NAMALWA (cell line): ENCODE measurements at places on chromosomes 1 and 21.
A peak's percentile ranks its signal among the peaks of the same experiment; 100 is the strongest.

- no peak for DNase-seq
Measured at GRCh38 chr1:213659580-213660547, 327.9 kb upstream of the PROX1 start.

DNA sequence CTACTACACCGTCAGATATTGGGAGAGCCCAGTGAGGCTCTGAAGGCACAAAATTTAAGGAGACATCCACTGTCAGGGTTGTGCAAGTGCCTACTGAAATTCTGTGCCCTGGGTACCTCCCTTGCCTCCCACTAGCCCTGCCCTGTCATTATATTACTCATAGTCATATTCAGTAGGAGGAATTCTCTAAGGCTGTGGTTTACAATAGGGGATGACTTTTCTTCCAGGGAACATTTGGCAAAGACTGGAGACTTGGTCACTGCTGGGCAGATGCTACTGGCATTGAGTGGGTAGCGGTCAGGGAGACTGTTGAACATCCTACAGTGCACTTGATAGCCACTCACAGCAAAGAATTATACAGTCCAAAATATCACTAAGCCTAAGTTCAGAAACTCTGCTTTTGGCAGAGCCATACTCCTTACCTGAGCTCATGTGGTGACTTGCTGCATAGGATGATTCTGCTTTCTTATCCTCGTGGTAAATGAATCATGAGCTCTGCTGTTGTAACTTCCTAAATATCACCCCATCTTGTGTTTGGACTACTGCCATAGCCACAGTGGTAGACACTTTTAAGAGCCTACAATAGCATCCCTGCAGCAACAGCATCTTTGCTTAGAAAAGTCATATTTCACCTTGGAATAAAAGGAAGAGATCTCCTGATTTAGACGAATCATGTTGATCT lies 563.4 kb upstream of the PLXNA2 start:
- no peak for DNase-seq

- DNase-seq, result no peak
Measured at GRCh38 chr1:150001415-150001814, 9.1 kb downstream of the OTUD7B start.

GRCh38 chr1:110033421-110033820 lies 1.0 kb upstream of the STRIP1 start:
- DNase-seq, result no peak

DNA sequence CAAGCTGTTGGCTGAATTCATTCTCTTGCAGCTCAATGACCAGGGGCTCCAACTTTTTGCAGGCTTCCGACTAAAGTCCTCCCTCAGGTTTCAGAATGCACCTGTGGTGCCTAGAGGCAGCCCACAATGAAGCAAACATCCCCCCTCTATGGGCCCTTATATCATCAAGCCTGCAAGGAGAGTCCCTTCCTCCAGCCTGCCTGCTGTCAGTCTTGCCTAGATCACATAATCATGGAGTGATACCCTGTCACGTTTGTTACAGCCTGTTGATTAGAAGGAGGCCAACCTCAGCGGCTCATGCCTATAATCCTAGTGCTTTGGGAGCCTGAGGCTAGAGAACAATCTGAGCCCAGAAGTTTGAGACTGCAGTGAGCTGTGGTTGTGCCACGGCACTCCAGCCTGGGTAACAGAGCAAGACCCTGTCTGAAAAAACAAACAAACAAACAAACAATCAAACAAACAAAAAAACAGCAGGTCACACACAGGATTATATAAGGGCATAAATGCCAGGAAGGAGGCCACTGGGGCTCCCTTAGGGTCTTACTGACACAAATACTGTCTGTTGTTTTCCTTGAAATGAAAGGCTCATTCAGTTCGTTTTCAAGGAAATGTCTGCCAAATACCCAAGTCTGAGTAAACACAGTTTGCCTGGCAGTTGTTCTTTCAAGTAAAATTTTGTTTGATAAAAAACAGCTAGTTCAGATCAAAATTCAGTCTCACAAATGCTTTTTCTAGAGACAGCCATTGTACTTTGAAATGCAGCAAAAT lies 4.7 kb upstream of the SPRR3 start:
- DNase-seq, result no peak

GRCh38 chr21:39625211-39625895 lies 12.6 kb downstream of the B3GALT5 start:
- DNase-seq, result no peak

DNA sequence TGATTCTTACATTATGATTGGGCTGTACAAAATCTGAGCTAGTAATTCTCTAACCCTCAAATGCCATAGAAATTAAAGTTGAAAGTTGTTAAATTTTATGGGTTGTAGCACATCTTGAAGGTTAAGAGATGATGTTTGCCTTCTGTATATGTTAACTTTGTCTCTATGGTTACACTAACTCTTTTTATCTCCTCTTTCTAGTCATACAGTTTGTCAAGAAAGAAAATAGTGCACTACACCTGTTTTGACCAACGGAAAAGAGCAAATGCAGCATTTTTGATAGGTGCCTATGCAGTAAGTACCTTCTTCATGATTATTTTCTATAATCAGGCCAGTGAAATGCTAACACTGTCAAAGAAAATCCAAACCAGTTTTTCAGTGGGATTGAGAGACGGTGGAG lies 38.2 kb downstream of the CDC14A start:
- no peak for DNase-seq

GRCh38 chr21:44914176-44914874 lies 6.4 kb downstream of the ITGB2 start:
- peak; percentile 36 for DNase-seq

DNA sequence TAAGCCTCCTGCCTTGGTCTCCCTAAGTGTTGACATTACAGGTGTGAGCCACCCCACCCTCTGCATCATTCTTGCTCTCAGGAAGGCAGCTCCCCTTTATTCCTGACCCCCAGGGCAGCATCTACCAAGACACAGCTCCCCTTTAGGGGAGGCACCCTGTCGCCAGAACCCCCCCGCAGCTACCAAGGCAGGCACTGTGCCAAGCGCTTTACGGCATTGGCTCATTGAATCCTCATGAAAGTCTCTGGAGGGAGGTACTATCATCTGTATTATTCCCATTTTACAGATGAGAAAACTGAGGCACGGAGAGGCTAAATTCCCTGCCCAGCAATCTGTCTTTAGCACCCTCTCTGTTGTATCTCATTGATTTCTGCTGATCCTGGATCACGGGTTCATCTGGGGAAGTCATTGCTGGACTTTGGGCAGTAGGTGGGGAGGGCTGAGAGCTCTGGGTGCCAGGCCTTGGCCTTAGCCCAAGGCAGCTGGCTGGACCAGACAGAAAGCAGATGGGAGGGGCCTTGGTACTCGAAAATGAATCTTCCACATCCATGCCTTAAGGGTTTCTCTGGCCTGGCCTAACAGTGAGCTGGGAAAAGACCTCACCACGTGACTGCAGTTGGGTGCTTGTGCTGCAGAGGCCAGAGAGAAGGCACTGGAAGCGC lies 5.9 kb downstream of the PLOD1 start:
- DNase-seq, result no peak

DNA sequence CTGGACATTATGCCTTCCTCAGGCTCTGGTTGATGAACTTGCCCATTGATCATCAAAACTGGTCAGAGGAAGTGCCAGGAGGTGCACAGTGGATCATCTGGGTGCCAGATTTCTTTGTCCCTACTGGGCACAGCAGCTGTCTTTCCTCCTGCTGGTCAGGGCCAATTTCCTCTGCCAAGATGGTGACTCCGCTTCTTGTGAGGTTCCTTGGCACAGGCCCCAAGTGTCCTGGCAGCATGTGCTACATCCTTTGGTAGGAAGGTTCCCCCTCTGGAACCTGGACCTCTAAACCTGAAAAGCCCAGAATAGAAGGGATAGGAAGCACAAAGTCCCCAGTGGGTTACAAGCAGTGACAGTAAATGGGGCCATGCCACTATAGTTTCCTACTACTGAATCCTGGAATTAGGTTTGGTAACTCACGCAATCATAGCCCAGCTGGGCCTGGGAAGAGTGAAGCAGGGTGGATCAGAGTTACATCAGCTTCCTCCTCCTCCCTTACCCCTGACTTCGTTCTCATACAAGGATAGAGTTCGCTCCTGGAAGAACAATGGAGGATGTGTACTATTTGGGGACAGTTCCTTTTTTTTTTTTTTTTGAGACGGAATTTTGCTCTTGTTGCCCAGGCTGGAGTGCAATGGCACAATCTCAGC lies 147.1 kb downstream of the CNIH3 start:
- DNase-seq, result no peak

GRCh38 chr1:171017426-171017825 lies 73.3 kb upstream of the FMO3 start:
- DNase-seq, result peak; percentile 12

- no peak for DNase-seq
Measured at GRCh38 chr1:48493041-48493440, 21.0 kb upstream of the SPATA6 start.

- no peak for DNase-seq
Measured at GRCh38 chr21:42562816-42563215, 49.2 kb downstream of the SLC37A1 start.

DNA sequence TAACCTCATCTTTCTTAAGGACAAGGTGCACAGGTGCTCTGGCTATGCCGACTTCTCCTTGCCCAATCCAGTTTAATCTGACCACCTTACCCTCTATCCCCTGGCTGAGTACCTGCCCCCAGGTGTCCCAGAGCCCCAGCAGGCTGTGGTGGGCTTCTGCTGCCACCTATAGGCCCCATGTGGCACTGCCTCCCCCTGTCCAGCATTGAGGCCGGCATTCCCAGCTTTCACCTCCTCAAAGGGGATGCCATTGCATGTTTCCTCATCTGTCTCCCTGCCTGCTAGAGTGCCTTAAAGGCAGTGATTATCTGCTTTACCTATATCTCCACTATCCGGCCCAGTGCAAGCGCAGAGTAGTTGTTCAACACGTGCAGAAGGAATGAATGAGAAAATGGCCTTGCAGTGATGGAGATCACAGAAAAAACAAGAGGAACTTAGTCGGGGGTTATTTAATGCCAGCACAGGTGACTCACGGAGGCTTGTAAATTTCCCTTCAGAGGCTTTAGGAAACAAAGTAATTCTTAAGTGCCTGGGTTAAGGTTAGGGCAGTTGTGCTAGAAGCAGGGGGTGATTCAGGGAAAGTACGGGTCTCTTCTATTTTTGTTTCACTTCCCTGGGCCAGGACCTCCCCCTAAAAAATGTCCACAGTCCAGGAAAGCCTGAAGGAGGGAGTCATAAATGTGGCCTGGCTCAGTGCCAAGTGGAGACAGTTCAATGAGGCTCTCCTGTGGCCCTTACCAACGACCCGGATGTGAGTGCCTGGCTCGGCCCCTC lies 131.8 kb upstream of the NGF start:
- DNase-seq, result peak; percentile 34

- DNase-seq, result no peak
Measured at GRCh38 chr1:25049190-25049589, 119.1 kb upstream of the RUNX3 start.

DNA sequence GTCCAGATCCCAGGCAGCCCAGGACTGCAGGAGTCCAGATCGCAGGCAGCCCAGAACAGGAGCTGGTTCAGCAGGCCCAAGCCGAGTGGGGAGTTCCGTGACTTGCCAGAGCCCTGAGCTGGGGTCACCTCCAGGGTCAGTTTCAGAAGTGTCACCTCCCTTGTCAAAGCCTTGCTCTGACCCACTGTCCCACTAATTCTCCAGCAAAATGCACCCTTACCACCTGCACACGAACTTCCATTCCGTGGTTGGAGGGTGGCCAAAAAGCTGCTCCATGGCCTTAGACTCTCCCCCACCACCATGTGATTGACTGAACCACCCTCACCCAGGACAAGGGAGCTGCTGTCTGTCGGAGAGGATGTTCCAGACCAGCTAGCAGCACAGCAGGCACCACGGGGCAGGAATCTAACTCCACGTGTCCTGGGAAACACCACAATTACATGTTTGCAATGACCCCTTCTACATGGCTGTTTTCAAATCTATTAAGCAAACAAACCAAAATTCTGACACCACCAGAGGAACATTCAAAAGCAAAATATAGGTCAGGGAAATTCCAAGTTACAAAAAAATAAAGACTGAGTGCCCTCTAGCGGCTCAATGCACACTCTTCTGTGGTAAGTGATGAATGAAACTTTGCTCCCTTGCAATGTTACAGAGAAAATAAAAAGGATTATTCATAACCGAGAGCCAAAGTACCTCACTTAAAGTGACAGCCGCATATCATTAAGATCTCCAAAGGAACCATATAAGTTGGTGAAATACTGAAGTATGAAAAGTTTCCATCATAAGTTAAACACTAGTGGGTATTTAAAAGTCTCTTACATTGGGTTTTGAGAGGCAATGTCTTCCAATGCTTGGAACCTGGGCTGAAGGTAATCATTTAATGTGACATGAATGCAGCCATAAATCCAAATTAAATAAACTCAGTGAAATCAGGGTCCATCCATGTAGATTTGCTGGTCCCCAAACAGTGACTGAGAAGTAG lies 76.3 kb downstream of the NPHP4 start:
- DNase-seq, result peak; percentile 66

- no peak for DNase-seq
Measured at GRCh38 chr1:163774978-163775620, 453.3 kb downstream of the NUF2 start.

- no peak for DNase-seq
Measured at GRCh38 chr1:248914796-248915381, 8.9 kb downstream of the PGBD2 start.

GRCh38 chr1:28537457-28538199 lies 15.3 kb upstream of the TRNAU1AP start:
- DNase-seq, result no peak
